Activated CD4-positive, alpha-beta T cell treated with anti-CD3 and anti-CD28 coated beads, Interleukin-2, amount 10 ng/mL, durations not matched to agents 24 days and 14 days (primary cell): ENCODE measurements at places on chromosomes 12 and 14.
A peak's percentile ranks its signal among the peaks of the same experiment; 100 is the strongest.

DNA sequence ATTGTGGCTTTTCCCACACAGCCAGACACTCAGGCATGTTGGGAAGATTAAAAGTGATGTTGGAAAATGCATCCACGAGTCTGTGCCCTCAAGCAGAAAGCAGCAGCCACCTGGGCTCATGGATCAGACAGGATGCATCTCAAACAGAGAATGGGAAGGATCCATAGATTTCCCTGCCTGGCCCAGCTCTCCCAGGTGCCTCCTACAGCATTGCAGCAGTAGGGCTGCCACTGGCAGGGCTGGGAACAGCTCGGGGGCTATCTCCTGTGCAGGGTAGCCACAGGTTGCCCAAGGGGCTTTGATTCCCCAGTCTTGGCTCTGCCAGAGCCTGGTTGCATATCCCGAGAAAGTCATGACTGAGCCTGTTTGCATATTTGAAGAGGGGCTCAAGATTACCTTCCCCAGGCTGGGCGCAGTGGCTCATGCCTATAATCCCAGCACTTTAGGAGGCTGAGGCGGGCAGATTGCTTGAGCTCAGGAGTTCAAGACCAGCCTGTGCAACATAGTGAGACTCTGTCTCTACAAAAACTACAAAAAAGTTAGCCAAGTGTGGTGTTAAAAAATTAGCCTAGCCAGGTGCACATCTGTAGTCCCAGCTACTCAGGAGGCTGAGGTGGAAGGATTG lies 19.5 kb downstream of the C14orf132 start:
- DNase-seq, result no peak
- H3K27ac ChIP-seq, result no peak overlapping the region
- no peaks in the 10 kb centered on the region for H3K4me1 ChIP-seq
- H3K27me3 ChIP-seq, result peaks cover 2% of the 10 kb centered on the region
- no peaks in the 10 kb centered on the region for H3K36me3 ChIP-seq

GRCh38 chr12:120231316-120232011 lies 30.6 kb upstream of the RPLP0 start:
- H3K36me3 ChIP-seq, result peaks cover 2% of the 10 kb centered on the region
- peak overlapping the region; percentile 86 for H3K4me3 ChIP-seq
- H3K27ac ChIP-seq, result peak overlapping the region; percentile 96
- no peaks in the 10 kb centered on the region for H3K27me3 ChIP-seq
- peak; percentile 90 for DNase-seq

- H3K36me3 ChIP-seq, result no peaks in the 10 kb centered on the region
- DNase-seq, result no peak
These were observed 20.3 kb downstream of the PPM1H start for GRCh38 chr12:62914443-62915203.

GRCh38 chr12:77510985-77511384 lies 319.7 kb upstream of the NAV3 start:
- DNase-seq, result no peak
- H3K27me3 ChIP-seq, result no peaks in the 10 kb centered on the region
- H3K4me3 ChIP-seq, result no peak overlapping the region
